ENCODE measurements at places on chromosomes 4 and X.

DNA sequence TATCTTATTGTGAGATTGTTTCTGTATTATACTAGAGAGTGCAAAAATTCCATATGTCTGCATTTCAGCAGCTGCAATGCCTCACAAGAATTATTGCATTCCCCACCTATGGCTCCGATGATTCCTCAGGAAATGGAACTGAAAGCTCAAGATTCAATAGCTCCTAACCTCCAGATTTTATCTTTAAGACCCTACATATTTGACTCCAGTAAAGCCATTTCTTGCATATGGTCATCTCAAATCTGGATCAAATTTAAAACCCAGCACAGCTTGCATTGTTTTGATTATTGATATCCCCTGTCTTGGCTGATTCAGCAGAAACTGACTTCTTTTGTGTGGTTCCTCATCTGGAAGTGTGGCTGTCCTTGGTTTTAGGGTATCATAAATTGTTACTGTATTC, 142.6 kb downstream of the CORIN start:
- DNase-seq, result no peak

DNA sequence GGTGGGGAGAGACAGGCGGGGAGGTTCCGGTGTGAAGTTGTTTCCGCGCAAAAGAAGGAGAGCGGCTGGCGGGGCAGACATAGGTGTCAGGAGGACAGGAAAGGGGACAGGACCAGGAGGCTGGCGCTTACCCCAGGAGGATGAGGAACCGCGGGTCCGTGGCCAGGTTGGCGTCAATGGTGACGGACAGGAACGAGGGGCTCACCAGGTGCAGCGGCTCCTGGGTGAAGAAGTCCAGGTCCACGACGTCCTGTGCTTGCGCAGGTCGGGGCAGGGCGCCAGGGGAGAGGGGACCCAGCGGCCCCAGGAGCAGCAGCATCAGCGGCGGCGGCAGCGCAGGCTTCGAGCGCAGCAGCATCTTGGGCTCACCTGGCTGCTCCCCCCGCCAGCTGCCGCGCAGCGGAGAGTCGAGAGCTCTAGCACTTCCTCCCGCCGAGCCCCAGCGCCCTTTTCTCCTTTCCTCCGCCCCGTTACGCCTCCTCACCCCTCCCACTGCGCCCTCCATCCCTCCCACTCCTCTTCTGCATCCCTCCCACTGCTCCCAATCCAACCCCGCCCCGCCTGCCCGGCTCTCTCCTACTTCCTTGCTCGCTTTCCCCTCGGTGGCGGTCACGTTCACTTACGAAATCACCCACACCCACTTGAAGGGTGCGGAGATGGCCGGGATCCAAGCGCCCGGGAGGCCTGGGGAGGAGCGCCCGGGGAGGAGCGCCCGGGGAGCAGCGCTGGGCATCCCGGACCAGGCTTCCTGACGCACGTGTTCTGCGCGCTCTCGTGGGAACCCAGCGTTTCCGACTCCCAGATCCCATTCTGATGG, at the start of gene HPSE:
TSS of gene HPSE (minus strand) at position 424 of the 817 bp plus-strand sequence. CDS start at position 358, 66 bp downstream.
- peak; percentile 13 for DNase-seq

DNA sequence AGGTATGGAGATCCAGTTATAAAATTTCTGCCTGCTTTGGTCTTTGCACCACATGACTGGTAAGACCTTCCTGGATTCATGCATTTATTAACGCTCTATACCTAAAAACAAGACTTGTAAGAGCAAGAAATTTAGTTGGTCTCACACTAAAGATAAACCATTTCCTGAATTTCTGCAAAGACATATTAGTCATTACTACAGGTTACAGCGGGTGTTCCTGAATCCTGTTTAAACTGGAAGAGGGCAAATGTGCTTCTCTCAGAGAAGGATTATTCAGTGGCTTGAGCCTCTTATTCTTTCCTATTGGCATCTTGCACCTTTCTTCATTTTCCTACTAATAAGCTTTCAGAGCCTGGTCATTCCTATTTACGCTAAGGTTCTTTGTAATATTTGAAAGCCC, 397.6 kb upstream of the TENM3 start:
- no peak for DNase-seq

DNA sequence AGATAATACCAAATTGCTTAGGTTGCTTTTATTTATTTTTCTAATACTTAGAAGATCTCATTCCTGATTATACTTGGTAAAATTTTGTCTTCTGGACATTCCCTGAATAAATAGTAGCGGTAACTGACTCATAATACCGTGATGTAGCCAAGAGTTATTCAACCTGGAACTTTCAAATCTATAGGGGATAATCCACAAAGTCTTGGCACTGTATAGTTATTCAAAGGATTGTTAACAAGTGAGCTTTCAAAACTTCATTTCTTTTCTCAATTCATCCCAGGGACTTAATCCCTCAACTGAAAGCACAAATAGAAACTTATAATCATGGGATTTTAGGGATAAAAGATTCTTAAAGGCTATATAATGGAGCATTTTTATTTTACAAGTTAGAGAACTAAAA, 1383.3 kb downstream of the FAM133A start:
- DNase-seq, result no peak

DNA sequence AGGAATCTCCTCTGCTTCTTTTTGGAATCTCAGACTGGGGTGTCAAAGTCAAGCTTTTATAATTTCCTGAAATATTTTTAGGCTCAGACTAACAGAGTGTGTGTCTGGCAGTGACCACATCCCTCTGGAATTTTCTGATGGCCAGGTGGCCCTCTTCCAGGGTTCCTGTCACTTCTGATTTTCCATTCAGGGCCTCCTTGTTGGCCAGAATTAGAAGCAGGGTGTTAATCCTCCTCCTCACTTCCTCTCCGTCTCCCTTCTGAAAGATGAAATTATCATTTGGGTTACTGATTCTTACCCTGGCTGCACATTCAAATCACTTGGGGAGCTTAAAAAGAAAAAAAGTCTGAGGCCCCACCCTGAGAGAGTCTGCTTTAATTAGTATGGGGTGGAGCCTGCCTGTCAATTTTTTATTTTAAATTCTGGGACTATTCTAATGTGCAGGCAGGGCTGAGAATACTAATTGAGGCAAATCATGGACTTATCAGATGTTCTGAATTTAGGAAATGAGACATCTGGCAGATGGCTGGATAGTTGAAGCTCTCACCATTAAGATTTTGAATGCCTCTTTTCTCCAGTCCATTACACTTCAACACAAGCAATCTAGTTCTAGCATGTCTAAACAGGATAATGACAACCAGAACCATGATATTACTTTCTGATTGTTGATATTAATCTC, 43.2 kb downstream of the HAND2 start:
- DNase-seq, result no peak

GRCh38 chr4:99645638-99646037, 12.0 kb downstream of the C4orf54 start:
- DNase-seq, result no peak

DNA sequence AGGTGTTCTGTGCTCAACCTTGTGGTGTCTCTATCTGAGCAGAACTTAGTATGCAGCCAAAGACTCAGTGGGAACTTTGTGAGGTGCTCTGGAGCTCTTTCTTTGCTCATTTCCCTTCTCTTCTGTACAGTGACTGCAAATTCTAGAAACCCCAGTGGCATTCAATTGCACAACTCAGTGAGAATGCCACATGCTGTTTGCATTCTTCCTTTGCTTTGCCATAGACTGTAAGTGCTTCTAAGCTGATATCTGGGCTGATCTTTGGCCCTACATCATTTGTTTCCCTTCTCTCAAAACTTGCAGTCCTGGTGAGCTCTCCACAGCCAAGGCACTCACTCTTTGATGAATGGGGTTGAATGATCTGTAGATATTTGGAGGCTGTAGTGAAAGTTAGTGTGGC, 7.0 kb downstream of the PNMA3 start:
- DNase-seq, result no peak

- DNase-seq, result no peak
Observed at GRCh38 chr4:104465201-104465600, 29.5 kb downstream of the CXXC4 start.

DNA sequence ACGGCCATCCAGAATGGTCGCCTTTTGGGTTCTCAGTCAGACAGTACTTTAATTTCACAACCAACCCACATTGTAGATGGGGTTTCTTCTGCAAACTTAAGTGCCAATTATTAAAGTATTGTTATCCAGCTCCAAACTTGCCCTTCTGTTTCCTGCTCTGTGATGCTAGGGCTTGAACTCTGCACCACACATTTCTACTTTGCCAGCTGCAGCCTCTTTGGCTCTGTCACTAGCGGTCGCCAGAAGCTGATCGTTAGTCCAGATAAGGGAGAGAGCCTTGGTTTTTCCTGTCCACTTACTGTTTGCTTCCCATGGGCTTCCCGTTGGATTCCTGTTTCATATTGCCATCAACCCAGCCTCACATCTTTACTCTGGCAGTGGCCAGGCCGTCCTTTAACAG, 196.6 kb downstream of the ASB9 start:
- no peak for DNase-seq

DNA sequence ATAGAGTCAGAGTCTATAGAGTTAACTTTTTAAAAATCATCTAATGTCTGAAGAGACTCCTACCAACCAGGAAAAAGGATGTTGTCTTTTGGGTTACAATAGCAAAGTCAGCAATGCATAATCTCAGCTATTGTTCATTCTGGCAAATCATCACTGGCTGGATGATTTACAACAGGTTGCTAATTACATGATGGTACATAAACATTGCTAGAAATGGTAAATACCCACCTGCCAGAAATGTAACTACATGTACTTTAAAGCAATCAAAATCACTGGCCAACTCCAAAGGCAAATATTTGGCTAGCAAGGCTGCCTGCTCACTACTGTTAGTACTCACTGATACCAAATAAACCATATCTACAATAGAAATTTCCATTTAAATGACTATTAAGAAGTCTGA, 91.1 kb downstream of the PPP3CA start:
- no peak for DNase-seq

- no peak for DNase-seq
Observed at GRCh38 chrX:129585691-129586090, 45.6 kb downstream of the OCRL start.

DNA sequence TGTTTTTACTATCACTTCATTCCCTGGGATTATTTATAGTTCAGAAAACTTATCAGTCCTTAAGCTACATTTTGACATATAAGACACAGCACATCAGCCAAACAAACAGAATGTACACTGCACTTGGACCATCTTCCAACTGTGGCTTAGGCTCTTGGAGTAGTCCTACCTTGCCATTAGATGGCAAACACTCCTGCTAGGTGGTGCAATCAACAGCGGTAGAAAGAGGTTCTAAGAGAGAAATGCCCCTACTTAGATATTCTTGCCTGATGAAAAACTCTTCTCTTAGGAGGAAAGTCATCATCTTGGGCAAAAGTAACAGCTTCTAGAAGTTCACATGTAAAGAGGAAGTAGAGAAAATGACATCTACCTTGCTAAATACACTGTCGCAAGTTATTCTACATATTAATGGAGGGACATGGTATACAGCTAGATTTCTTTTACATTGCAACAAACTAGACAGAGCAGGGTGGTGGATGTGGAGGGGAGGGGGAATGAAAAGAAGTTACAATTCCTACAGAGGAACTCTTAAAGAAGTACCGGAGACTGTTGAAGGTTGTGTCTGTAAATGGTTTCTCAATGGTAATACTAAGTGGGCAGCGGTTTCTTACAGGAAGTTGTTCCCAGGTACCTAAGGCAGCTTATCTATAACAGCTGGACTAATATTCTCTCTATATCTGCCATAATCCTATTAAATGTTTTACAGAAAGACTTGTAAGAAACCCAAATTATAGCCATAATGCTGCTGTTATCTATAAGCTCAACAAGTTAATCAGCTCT, 8.1 kb upstream of the STPG2 start:
- DNase-seq, result no peak

- DNase-seq, result no peak
Observed at GRCh38 chr4:15438939-15439524, 11.2 kb downstream of the C1QTNF7 start.

GRCh38 chr4:150006197-150006596, 72.0 kb upstream of the DCLK2 start:
- DNase-seq, result no peak

- DNase-seq, result no peak
Observed at GRCh38 chrX:39476604-39477021, 621.1 kb downstream of the BCOR start.

DNA sequence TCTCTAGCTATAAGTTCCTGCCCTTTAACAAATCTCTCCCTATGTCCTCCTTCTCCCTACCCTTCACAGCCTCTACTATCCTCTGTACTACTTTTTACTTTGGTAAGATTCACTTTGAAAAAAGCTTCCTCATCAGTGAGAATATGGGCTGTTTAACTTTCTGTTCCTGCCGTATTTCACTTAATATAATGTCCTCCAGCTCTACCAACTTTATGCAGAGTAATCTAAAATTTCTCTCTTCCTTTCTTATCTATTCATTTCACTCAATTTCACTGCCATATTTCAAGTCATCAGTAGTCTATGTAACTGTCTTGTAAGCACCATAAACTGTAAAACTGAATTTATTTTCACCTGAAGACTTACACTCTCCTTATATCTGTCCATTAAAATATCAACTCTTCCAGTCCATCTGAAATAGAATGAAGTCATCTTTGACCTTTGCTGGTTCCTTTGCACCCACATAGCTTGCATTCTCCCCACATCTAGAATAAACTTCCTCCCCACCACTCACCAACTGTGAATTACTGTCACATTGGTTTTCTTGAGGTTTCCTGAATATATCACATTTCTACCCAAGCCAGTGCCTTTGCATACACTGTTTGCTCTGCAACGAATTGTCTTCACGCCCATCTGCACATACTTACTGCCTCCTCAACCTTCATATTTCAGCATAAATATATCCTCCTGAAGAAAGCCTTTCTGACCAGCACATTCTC, 54.6 kb downstream of the ARAP2 start:
- DNase-seq, result no peak

- no peak for DNase-seq
Observed at GRCh38 chrX:26651755-26652154, 435.8 kb downstream of the MAGEB5 start.

DNA sequence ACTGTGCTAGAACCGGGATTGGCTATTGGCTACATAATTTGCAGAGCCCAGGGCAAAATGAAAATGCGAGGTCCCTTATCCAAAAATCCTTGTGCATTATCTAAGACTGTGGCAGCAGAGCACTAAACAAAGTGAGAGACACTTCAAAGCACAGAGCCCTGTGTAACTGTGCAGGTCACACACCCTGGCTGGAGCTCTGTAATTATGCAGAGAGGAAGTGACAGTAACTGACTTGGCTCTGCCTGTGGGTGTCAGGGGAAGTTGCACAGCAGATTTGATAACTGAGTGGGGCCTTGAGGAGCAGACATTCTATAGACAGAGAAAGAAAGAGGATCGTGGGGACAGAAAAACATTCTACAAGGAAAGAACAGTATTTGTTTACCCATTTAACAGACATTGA, 173.5 kb upstream of the FMR1 start:
- no peak for DNase-seq
